ENCODE measurements at places on chromosomes 2 and 18.

GRCh38 chr2:239279508-239280295, 121.1 kb downstream of the HDAC4 start:
- no peak overlapping the region for H3K27ac ChIP-seq
- DNase-seq: no peak
- peaks cover 36% of the 10 kb centered on the region for H3K4me1 ChIP-seq
- H3K4me3 ChIP-seq: no peak overlapping the region

- no peak overlapping the region for H3K4me3 ChIP-seq
- peaks cover 5% of the 10 kb centered on the region for H3K4me1 ChIP-seq
- no peak overlapping the region for H3K27ac ChIP-seq
Observed at GRCh38 chr2:238645716-238646115, 202.2 kb upstream of the TWIST2 start.

- H3K4me1 ChIP-seq: no peaks in the 10 kb centered on the region
- H3K27me3 ChIP-seq: no peaks in the 10 kb centered on the region
- no peak for DNase-seq
- H3K4me3 ChIP-seq: no peak overlapping the region
- H3K27ac ChIP-seq: no peak overlapping the region
- peaks cover 4% of the 10 kb centered on the region for H3K36me3 ChIP-seq
Observed at GRCh38 chr18:51091270-51091669, 61.3 kb downstream of the SMAD4 start.

DNA sequence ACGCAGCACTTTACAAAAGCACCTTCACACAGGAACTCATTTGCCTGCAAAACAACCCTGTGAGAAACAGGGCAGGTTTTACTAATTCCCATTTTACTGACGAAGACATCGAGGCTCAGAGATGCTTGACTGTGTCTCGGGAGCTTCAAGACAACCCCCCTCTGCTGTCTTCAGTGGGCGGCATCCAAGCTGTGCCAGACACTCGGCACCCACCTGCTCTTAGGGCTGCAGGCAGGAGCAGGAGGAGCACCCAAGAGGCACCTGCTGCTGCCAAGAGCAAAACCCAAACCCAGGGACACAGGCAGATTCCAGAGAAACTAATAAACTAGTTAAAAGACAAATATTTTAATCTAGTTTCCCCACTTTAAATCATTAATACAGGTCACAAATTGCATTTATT, 67.9 kb downstream of the PPP4R1 start:
- H3K27me3 ChIP-seq: no peaks in the 10 kb centered on the region
- peaks cover 67% of the 10 kb centered on the region for H3K36me3 ChIP-seq
- no peak for DNase-seq
- H3K4me3 ChIP-seq: no peak overlapping the region
- H3K27ac ChIP-seq: no peak overlapping the region
- H3K4me1 ChIP-seq: peaks cover 7% of the 10 kb centered on the region

- H3K27me3 ChIP-seq: no peaks in the 10 kb centered on the region
- no peak overlapping the region for H3K27ac ChIP-seq
- no peak overlapping the region for H3K4me3 ChIP-seq
- H3K36me3 ChIP-seq: no peaks in the 10 kb centered on the region
- peaks cover 8% of the 10 kb centered on the region for H3K4me1 ChIP-seq
- no peak for DNase-seq
Observed at GRCh38 chr2:69716555-69717120, 25.3 kb upstream of the ANXA4 start.

All from lower lobe of right lung (tissue), 2 donors.